ENCODE measurements at places on chromosomes 12 and 14.

GRCh38 chr12:8817856-8818255 is 4.6 kb upstream of the A2ML1 start:
- DNase-seq: no peak

GRCh38 chr14:61065656-61066055 is 84.6 kb downstream of the SLC38A6 start:
- no peak for DNase-seq

- DNase-seq: no peak
Measured at GRCh38 chr12:121483949-121484348, 84.0 kb downstream of the RNF34 start.

GRCh38 chr12:110104188-110105094 is 19.7 kb upstream of the IFT81 start:
- no peak for DNase-seq

GRCh38 chr12:131349397-131350127 is 361.3 kb upstream of the SFSWAP start:
- DNase-seq: no peak

- no peak for DNase-seq
Measured at GRCh38 chr12:20657496-20657895, 37.6 kb upstream of the SLCO1C1 start.

- DNase-seq: no peak
Measured at GRCh38 chr12:109444259-109444658, 32.8 kb downstream of the KCTD10 start.

GRCh38 chr12:72071030-72071429 is 132.4 kb downstream of the TPH2 start:
- no peak for DNase-seq
